Skeletal muscle cell (primary cell): ENCODE measurements at places on chromosomes 5 and 9.
A peak's percentile ranks its signal among the peaks of the same experiment; 100 is the strongest.

DNA sequence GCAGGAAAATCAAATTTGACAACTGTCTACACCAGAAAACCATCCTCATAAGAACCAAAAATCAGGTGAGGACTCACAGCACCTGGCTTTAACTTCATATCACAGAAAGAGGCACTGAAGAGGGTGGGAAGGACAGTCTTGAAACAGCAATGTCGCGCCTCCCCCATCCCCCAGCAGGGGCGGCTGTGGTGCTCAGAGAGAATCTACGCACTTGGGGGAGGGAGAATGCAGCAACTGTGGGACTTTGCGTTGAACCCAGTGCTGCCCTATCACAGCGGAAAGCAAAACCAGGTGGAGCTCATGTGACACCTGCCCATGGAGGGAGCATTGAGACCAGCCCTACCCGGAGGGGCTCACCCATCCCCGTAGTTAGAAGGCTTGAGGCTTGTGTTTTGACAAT is 191.8 kb downstream of the MSX2 start:
- DNase-seq, result no peak

DNA sequence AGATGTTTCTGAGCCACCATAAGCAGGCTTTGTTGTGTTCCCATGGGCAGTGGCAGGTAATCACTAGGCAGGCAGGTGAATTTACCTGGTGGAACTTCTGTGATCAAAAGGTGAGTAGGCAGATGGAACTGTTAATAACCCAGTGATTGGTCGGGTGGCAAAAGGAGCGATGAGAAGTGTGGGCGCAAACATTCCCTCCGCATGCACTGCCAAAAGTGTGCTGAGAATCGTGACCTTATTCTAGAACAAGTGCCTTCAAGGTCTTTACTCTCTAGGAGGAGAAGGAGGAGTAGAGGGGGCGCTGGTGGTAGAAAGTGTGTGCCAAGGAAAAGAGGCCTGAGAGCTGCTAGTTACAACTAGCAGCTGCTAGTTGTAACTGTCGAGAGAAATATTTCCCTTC is 3.3 kb downstream of the OTULINL start:
- no peak for DNase-seq

DNA sequence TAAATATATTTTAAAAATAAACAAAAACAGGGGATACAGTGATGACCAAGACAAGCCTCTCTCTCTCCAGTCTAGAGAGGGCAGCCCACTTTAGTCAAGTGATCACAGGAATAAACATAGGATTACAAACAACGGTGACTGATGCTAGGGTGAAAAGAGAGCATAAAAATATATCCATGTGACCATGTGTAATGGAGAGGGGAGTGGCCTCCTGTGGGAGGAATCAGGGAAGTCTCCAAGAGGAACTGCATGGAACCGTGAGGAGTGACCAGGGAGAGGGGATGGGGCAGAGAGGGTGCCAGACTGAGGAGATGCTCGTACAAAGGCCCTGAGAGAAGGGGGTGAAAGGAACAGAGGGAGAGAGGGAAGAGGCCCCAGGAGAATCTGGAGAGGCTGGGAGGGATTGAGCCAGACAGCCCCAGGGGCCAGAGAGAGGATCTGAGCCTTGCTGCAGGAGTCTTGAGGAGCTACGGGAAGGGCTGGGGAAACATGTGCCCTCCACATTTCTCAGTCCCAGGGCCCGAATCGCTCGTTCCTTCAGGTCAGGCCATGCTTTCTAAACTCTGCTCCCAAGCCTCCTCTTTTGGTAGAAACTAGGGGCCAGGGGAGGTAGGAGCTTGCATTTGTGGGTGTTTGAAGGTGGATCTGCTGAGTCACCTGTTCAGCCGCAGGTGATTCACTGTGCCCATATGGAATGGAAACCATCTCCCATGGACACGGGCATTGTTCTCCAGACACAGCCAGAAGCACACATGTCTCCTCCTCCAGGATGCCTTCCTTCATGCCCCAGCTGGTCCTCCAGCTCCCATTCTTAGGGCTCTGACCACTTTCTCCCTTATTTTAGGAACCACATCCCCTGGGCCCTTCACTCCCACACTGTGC is 63.8 kb downstream of the PAX5 start:
- no peak for DNase-seq

GRCh38 chr9:8730618-8731017 is 931.0 kb upstream of the DMAC1 start:
- DNase-seq, result no peak

DNA sequence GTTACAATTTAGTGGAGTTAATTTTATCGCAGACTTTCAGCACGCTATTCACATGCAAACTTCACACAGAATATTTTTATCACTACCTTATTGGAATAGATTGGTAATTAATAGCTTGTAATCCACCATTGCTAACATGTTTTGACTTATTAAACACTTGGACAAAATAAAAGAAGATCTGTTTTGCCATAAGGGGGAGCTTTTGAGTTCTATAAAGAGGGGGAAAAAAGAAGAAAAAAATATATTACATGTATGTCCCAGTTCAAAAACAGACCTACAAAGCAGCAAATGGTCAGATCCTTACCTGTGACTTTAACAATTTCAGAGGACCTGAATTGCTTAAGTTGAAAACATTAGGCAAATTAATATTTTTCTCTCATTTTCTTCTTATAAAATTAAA is 1.2 kb upstream of the PAPPA start:
- DNase-seq, result no peak

DNA sequence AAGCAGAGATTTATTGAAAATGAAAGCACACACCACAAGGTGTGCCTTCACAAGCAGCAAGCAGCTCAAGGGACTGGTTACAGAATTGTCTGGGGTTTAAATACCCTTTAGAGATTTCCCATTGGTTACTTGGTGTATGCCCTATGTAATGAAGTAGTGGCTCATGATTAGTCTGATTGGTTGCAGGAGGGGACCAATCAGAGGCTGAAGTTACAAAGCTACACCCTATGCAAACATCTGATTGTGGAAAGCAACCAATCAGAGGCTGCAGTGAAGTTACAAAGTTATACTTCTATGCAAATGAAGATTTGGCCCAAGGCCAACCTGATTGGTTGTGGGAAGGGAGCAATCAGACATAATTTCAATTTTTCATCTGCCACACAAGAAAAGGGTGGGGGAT is 119.9 kb downstream of the C9orf152 start:
- DNase-seq, result no peak

GRCh38 chr5:42377496-42377895 is 45.7 kb upstream of the GHR start:
- peak; percentile 23 for DNase-seq

DNA sequence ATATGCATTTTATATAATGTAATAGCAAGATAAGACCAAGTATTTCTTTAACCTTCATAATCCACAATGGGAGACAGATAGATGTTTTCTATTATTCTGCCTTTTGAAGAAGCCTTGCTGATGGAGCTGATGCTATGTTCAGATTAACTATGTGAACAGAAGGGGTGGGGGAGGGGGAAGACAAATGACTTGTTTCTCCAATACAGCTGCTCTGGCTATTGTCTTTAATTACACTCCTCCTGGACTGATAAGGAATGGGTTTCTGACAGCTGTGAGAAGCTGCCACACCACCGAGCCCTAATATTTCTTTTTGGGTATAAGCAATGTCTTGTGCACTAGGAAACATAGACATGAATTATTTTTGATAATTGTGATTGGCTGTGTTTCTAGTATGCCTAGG is 62.0 kb downstream of the CAVIN4 start:
- no peak for DNase-seq

GRCh38 chr5:58236498-58236897 is 223.4 kb downstream of the PLK2 start:
- DNase-seq, result no peak

DNA sequence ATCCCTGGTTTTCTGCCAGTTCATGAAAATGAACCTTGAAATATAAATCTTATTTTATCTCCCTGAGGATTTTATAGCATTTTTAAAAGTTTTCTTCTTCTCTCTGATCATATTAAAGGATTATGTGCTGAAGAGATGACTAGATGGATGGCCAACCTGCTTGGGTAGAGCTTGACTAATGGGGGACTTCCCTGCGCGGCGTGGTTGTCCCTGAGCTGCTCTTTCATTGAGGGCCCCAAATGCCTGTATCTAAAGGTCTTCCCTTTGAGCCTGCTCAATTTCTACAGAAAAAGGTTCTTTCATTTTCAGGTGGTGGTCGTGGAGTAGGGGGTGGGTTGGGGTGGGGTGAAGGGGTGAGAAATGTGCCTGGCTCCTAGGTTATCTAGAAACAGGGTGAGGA is 20.5 kb upstream of the CDKN2AIPNL start:
- DNase-seq, result no peak

DNA sequence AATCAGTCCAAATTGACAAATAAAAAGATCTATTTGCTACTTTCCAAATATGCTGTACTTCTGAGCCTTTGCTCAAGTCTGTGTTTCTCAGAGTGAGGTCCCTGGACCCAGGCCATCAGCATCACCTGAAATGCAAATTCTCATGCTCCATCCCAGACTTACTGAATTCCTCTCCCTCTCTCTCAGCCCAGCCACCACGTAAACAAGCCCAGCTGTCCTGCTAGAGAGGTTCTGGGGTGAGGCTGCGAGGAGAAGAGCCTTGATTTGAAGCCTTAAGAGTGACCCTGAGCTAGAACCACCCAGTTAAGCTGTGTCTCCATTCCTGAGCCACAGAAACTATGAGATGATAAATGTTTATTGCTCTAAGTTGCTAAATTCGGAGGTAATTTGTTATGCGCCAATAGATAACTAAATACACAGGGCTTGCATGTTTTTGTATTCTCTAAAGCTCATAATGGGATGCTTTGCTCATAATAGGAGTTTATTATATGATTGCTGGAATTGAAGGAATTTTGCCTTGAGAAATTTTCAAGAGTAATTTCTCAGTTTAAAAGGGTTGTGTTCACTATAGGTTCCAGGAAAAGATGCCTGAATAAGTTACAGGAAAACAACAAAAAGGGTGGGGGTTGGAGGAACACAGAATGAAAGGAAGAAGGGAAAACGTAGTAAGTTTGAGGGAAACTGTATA is 98.9 kb upstream of the SPATA31D4 start:
- DNase-seq, result no peak

- no peak for DNase-seq
Observed at GRCh38 chr5:134510970-134511795, 14.3 kb upstream of the JADE2 start.

GRCh38 chr5:6161257-6161656 is 217.1 kb downstream of the MED10 start:
- DNase-seq, result no peak

- DNase-seq, result no peak
Observed at GRCh38 chr5:54630738-54631359, 113.3 kb downstream of the SNX18 start.

DNA sequence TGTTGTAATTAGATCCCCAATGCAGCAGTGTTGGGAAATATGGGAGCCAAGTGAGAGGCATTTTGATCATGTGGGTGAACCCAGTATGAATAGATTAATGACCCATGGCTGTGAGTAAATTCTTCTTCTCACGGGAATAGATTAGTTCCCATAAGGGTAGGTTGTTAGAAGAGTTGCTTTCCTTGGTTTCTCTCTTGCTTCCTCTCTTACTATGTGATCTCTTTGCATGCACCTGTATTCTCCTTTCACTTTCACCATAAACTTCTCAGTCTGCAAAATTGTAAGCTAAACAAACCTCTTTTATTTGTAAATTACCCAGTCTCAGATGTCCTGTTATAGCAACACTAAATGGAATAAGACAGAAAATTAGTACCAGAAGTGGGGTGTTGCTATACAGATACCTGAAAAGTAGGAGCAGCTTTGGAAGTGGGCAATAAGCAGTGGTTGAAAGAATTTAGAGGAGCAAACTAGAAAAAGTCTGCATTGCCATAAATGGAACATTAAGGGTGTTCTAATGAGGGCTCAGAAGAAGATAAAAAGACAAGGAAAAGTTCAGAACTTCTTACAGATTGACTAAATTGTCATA is 1090.0 kb upstream of the ARRDC3 start:
- DNase-seq, result no peak

DNA sequence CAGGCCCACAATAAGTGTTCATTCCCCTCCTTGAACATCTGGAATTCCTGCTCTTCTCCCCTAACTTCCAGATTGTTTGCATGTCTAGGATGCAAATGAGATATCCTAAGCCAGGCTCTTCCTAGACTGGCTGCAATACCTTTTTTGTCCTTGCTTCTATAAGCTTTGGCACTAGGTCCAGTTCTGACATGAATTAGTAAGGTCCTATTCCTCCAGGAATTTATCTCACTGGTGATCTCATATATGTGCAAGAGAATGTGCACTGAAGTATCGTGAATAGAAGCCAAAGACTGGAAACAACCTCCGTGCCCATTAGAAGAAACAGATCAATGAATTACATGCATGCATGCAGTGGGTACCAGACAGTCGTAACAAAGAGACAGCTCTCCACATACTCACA is 25.2 kb downstream of the DUSP1 start:
- no peak for DNase-seq

DNA sequence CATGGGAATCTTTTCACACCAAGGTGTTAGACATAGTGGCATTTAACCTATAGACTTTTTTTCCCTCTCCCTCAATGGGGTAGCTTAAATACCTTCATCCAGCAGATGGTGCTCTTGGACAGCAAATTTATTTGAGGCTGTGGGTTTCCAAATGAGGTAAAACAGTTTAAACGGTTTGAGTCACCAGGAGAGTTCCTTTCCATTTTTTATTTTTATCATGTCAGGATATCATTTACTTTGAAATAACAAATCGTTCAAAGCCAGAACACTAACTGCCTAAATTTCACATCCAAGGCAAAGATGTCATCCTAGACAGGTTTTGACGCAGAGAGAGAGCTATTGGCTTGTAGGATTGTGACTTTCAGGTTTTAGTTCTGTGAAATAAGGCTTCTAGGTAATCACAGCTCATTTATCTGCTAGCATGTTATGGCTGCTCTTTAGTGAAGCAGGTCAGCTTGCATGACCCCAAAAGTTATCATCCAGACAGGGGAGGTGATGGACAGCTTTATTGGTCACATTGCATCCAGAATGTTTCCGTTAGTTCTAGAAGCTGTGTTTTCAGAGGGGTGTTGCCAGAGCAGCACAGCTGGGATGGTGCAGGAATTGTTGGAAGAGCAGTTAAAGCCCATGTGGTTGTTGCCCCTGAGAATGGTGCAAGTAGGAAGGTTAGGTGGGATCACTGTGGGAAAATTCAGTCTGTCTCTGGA is 69.8 kb downstream of the KDM4C start:
- DNase-seq, result no peak

- DNase-seq, result peak; percentile 34
Observed at GRCh38 chr5:87421307-87421706, 8.6 kb upstream of the CCNH start.

DNA sequence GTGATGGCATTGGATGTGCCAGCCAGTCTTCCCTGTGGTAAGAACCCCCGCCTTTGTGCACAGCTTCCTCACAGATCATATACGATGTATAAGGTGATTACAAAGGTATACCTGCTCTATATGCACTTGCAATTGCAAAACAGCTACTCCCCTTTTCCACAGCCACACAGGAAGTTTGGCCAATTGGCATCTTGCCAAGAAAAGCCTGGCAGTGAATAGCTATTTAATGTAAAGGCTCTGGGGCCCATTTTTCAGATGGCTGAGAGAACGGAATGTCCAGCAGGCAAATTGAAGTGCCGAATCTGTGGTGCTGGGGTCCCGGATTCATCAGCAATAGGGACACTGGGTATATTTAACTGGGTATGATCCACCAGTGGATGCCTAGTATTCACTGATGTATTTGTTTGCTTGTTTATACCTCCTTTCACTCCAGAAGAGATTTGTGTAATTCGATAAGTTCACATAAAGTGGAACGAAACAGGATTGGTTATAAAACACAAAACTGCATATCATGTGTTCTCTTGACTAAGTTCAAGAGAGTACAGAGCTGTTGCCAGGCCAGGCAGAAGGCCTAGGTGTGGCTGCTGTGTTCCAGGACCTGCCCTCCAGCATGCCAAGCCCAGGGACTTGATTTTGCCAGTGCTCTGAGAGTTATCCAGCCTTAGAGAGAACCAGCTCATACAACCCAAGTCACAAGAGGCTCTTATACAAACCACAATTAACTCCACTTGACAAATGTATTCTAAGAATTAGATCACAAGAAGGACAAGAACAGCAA is 27.7 kb upstream of the GABRP start:
- no peak for DNase-seq
